Peyer's patch (tissue), 4 donors: ENCODE measurements at places on chromosomes 1 and 21. TPM values are rescaled to one million over a fixed set of nuclear protein-coding genes. Genes with fewer than 3 reads are reported as not detected.
A peak's percentile ranks its signal among the peaks of the same experiment; 100 is the strongest.

Gene TRPM2
- 27.2 TPM for total RNA-seq

Gene RNF187
- total RNA-seq = 36.9 TPM

Gene CYP4A22
- not detected for total RNA-seq

Gene LCE1D
- not detected for total RNA-seq

Gene S100A14
- 244 TPM for total RNA-seq

Gene MATN1
- total RNA-seq = not detected

Gene ELF3
- total RNA-seq = 611 TPM

- no peak for DNase-seq
Observed at GRCh38 chr1:109653306-109653705, 2.6 kb upstream of the GSTM4 start.

DNA sequence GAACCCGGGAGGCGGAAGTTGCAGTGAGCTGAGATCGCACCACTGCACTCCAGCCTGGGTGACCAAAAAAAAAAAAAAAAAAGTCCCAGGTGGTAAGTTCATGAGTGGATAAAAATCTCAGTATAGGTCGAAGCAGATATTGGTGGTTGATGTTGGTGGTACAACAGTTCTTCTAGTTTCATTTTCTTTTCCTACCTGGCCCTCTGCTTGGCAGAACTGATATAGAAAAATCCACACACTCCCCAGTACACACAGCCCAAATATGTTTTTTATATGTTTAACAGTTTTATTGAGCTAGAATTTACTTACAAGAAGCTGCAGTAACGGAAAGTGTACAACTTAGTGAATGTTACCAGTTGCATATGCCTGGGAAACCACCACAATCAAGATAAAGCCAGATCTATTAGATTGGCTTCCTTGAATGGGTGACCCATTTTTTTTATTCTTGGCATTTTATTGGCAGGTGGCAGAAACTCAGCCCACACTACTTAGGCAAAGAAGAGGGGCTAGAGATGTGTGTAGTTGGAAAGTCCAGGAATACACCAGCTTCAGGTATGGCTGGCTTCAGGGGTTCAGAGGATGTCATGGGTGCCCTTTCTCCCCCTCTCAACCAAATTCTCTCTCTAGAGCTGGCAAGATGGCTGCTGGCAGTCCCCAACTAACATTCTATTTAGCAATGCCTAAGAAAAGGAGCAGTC is 118.3 kb upstream of the SLC25A33 start:
- DNase-seq = no peak

- DNase-seq = peak; percentile 91
Observed at GRCh38 chr1:161013488-161014230, 7.3 kb downstream of the F11R start.

DNA sequence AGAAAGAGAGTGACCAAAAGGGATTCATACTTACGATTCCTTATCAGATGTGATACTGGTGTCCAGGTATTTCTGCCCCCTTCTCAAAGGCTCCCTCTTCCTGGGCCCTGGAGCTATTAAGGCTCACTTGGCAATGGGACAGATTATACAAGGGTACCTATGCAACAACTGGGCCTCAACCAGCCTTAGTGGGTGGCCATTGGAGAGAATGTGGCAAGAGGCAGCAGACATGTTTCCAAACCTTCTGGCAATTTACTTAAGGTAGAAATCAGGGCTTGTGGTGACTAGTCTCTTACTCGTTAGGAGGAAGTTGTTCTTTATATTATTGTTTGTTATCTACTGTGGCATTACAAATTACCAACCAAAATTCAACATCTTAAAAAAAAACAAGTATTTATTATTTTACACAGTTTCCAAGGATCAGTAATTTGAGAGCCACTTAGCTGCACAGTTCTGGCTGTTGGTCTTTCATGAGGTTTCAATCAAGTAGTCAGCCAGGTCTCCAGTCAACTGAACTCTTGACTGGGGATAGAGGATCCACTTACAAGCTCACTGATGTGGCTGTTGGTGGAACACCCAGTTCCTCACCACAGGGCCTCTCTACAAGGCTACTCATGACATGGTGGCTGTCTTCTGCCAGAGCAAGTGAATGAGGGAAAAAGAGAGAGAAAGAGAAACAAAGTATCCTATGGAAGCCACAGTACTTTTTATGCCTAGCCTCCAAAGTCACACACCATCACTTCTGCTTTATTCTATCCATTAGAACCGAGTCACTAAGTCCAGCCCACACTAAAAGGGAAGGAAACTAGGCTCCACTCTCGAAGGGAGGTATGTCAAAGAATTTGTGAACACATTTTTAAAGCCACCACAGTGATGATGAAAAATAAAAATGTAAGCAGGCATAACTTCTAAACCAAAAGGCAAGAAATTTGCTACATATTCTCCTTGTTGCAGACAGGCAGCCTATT is 10.7 kb downstream of the ZNF648 start:
- no peak for DNase-seq

DNA sequence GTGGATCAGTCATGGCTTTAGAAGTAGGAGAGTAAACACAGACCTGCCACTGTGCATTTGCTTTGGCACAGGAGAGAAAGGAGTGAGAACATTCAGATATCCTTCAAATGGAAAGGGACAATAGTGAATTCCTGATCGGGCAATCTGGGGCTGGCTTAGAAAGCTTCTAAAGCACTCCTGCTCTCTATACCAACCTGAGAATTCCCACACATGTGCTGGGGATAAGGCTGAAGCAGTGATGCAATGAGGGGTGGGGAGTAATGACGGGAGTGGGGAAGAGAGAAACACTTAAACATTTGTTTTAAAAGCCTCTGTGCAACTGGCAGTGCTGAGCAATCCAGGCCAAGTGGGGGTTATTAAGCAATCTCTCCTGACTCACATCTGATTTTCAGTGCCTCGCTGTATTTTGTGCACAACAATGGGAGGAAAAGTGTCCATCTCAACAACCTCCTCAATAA is 108.8 kb downstream of the KIAA0319L start:
- DNase-seq = no peak

DNA sequence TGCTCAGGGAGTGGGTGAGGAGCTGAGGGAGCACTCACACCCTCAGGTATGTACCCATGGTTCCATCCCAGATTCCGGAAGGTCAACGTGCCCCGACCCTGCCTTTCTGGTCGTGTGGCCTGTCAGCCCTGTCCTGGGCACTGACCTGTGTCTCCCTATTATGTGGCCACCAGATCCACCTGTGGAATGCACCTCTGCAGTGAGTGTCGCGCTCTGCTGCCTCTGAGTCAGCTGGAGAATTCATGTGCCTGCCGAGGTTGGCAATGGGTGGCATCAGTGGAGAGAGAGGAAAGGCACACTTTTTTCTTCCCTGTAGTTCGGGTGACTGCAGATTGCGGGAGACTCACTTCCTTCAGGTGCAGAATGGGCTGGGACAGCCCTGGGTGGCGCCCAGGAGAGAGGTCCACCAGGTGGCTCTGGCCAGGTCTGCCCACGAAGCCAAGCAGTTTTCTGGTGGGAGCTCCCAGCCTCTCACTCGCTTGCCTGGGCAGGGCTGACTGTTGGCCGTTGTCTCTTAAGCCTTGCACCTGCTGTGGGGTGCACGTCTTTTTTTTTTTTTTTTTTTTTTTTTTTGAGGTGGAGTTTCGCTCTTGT is 176.1 kb upstream of the TMEM51 start:
- DNase-seq = no peak

GRCh38 chr1:21293537-21294265 is 3.4 kb upstream of the ECE1 start:
- no peak for DNase-seq

GRCh38 chr1:65687428-65688214 is 105.1 kb upstream of the PDE4B start:
- peak; percentile 89 for DNase-seq

DNA sequence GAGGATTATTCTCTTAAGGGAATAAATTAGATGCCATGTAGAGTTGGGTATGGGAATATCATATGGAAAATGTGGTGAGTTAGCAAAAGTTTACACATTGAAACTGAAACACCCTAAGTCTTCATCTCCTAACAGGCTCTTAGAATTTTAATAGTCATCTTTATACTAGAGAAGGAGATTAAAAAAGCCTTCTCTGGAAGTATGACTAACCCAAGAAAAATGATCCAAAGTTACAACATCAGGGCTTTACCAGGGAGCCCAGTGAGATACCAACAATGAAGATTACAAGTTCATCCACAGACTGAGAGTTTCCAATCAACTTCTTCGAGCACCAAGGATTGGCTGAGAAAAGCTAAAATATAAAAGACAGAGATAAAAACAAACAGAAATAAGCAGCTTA is 70.0 kb upstream of the KIAA0040 start:
- no peak for DNase-seq

GRCh38 chr21:41479686-41480085 is 28.3 kb downstream of the TMPRSS2 start:
- DNase-seq = no peak

- DNase-seq = no peak
Observed at GRCh38 chr1:108732398-108732797, 14.1 kb upstream of the STXBP3 start.

GRCh38 chr1:244957525-244957924 is 93.2 kb upstream of the HNRNPU start:
- no peak for DNase-seq

DNA sequence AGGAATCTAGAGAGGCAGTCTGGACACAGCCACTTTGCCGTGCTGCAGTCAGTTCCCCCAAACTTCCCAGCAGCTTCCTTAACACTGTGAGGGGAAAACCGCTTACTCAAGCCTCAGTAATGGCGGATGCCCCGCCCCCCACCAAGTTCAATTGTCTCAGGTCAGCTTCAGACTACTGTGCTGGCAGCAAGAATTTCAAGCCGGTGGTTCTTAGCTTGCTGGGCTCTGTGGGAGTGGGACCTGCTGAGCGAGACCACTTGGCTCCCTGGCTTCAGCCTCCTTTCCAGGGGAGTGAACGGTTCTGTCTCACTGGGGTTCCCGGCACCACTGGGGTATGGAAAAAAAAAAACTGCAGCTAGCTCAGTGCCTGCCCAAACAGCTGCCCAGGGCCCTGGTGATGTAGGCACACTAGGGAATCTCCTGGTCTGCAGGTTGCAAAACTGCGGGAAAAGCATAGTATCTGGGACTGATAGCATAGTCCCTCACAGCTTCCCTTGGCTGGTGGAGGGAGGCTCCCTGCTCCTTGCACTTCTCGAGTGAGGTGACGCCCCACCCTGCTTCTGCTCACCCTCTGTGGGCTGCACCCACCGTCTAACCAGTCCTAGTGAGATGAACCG is 23.7 kb upstream of the HFM1 start:
- DNase-seq = no peak

DNA sequence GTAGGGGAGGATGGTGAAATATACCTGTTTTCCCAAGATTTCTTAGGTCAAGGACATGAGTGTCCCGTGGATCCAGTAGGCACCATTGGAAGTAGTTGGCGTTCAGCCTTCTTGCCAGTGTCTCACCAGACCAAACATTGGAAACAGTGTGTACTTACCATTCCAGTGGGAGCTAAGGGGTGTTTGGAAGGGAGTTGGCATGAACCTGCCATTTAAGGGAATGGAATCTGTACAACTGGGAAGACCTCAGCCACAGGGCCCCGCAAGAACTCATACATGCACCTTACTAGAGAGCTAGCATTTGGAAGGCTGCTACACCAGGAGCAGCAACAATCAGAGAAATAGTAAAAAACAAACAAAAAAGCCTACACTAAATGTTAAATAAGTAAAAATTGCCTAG is 12.7 kb downstream of the ATP5PF start:
- DNase-seq = no peak

GRCh38 chr21:41576013-41576615 is 68.2 kb upstream of the TMPRSS2 start:
- no peak for DNase-seq

DNA sequence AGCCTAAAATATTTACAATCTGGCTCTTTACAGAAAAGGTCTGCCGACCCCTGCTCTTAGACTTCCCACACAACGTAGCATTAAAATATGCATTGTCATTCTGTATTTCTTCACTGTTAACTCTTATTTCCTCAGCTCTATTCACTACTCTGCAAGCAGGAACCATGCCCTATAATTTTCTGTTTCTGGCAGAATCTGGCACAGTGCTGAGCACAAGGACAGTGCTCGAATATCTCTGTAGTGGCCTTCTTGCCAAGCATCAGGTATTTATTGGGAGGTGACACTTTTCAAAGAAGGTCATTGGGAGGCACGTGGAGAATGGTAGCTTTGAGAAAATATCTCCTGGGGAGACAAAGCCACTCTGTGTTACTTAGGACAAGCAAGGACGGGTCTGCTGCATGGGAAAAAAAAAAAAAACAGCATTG is 77.9 kb downstream of the PSMG1 start:
- DNase-seq = no peak
